Activated naive CD8-positive, alpha-beta T cell treated with anti-CD3 and anti-CD28 coated beads for 36 hours (primary cell): ENCODE measurements at places on chromosomes 7 and 10. TPM values are rescaled to one million over a fixed set of nuclear protein-coding genes. Genes with fewer than 3 reads are reported as not detected.
A peak's percentile ranks its signal among the peaks of the same experiment; 100 is the strongest.

Gene FAM241B
- total RNA-seq = 9.9 TPM

Gene AKR1C2
- not detected for total RNA-seq

Gene WIPF3
- not detected for total RNA-seq

- DNase-seq = no peak
These were observed 36.5 kb downstream of the DPCD start for GRCh38 chr10:101624526-101625102.

GRCh38 chr10:689452-690371 lies at the start of gene DIP2C:
TSS of gene DIP2C (minus strand) at chr10:689668. CDS start at chr10:689578, 90 bp downstream.
- peak; percentile 15 for DNase-seq

- no peak for DNase-seq
These were observed 6.3 kb downstream of the HTRA1 start for GRCh38 chr10:122467701-122468100.

DNA sequence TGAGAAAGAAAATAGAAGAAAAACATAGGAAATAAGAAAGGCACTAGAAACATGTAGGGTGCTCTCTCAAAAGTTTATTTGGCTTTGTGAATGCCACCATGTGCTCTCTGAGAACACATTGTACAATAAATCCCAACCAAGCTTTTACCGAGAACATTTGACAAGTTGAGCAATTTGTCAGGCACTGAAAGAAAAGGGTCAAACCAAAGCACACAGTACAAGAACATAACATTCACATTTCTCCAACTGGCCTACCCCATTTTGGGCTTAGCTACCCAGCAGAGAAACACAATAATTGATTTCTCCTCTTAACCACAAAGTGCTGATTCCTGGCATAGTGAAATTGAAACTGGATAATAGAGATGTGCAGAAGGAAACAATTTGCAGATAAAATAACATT lies 69.2 kb upstream of the SLC39A12 start:
- DNase-seq = no peak

DNA sequence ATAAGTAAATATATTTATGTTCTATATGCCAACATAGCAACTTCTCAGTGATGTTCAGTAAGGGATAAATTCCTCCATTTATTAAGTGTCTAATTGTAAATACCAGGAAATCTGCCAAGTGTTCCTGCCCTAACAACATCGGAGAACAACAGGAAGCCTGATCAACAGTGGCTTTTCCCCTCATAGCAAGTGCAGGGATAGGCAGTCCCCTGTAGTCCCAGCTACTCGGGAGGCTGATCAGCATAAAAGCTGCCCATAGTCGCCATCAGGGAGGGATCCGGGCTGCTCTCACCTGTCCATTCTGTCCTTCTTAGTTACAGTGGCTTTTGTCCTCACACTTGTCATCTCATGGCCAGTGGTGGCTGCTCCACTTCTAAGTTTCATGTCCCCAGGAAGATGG lies 141.3 kb downstream of the IDE start:
- no peak for DNase-seq
